ENCODE measurements at places on chromosomes 16 and 17.

GRCh38 chr17:75645501-75645888, 12.3 kb downstream of the SMIM5 start:
- H3K4me1 ChIP-seq: no peaks in the 10 kb centered on the region
- no peak overlapping the region for H3K4me3 ChIP-seq
- DNase-seq: no peak
- H3K27ac ChIP-seq: no peak overlapping the region
- no peaks in the 10 kb centered on the region for H3K36me3 ChIP-seq

DNA sequence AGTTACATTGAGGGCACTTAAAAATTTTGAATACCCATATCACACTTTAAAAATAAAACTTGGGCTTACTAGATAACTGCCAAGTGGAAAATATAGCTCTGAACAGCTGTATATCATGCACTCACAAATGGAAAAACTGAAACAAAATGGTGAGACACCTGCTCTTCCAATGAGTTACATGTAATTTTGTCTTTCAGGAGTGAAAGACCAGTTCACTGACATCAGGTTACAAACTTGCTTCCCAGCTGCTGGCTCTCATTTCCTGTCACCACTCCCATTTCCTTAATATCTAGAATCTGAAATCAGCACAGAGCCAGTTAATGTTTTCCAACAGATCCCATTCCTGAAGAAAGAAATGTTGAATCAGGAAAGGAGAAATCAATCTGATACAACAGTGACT, 10.8 kb downstream of the CSNK2A2 start:
- peaks cover 18% of the 10 kb centered on the region for H3K36me3 ChIP-seq
- H3K27ac ChIP-seq: no peak overlapping the region
- no peak overlapping the region for H3K4me3 ChIP-seq

DNA sequence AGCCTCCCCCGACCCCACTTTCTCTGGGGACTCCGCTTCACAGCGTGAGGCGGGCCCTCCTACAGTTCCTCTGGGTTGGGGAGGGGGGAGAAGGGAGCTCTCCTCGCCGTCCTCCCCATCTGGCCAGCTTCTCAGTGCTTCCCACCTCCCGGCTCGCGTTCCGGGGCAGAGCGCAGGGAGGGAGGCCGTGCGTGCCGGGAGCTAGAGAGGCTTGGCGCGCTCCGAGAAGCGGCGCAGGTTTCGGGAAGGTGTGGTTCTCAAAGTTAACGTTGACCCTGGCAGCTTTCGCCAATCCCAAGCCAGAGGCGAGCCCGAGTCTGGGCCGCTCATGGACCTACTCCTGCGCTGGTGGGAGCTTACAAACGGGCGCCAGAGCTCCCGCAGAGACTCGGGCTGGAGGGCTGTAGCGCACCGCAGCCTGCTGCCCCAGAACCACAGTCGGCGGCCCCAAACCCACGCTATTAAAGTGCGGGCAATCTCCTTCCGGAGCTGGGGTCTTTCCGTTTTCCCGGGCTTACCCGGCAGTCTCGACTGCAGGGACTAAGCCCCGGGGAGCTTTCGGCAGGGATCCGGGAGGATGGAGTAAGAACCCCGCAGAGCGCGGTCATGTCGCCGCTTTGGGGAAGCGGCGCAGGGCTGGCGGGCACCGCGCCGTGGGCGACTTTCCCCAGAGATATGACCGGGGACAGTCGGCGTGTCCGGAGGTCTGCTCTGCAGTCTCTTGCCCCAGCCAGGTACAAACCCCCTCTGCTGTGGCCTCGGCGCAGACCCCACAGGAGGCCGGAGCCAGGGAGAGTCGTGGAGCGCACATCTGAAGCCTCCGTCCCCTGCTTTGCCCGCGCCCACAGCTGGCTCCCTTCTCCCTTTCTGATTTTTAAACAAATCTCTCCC, 787 bp downstream of the CDH11 start:
- H3K4me1 ChIP-seq: peaks cover 40% of the 10 kb centered on the region
- peak overlapping the region; percentile 54 for H3K27ac ChIP-seq
- H3K4me3 ChIP-seq: peak overlapping the region; percentile 93

GRCh38 chr16:89174877-89175276, 3.3 kb downstream of the CDH15 start:
- H3K4me3 ChIP-seq: no peak overlapping the region
- no peak for DNase-seq
- peaks cover 30% of the 10 kb centered on the region for H3K27me3 ChIP-seq
- H3K4me1 ChIP-seq: peaks cover 19% of the 10 kb centered on the region
- no peaks in the 10 kb centered on the region for H3K36me3 ChIP-seq
